Thyroid gland (tissue), 4 donors: ENCODE measurements at places on chromosomes 2 and 18. TPM values are rescaled to one million over a fixed set of nuclear protein-coding genes. Genes with fewer than 3 reads are reported as not detected.

The HOXD13 gene
- not detected for total RNA-seq

The LCT gene
- total RNA-seq: 0.24 TPM

The TOGARAM2 gene
- 0.40 TPM for total RNA-seq

The SERPINB13 gene
- total RNA-seq: not detected

The TXNDC2 gene
- total RNA-seq: not detected

The CCDC150 gene
- total RNA-seq: 1.6 TPM

The ANKRD62 gene
- total RNA-seq: not detected

The DSEL gene
- 8.2 TPM for total RNA-seq

The MC2R gene
- not detected for total RNA-seq

The GREB1L gene
- 28.9 TPM for total RNA-seq

The DSG1 gene
- not detected for total RNA-seq

The TMEM169 gene
- 3.1 TPM for total RNA-seq

The SPIRE1 gene
- total RNA-seq: 25.3 TPM

The CABLES1 gene
- 28.1 TPM for total RNA-seq

The CYB5A gene
- total RNA-seq: 95.3 TPM

The SERPINB12 gene
- total RNA-seq: not detected

The FSHR gene
- total RNA-seq: not detected

The RAX gene
- not detected for total RNA-seq

The IL18RAP gene
- 2.7 TPM for total RNA-seq

The CDCA7 gene
- 0.11 TPM for total RNA-seq

The ALLC gene
- total RNA-seq: not detected

The CHRNG gene
- not detected for total RNA-seq

The CLEC4F gene
- total RNA-seq: not detected

The UGT1A6 gene
- total RNA-seq: 3.7 TPM

The LYG2 gene
- not detected for total RNA-seq

The HOXD11 gene
- not detected for total RNA-seq

The SPR gene
- total RNA-seq: 83.0 TPM

The CFAP210 gene
- not detected for total RNA-seq

The C2orf78 gene
- not detected for total RNA-seq

The CDH7 gene
- not detected for total RNA-seq

The MARCHF4 gene
- total RNA-seq: not detected

The UNC80 gene
- 1.4 TPM for total RNA-seq

The ZAP70 gene
- total RNA-seq: 7.6 TPM

The TRAK2 gene
- total RNA-seq: 72.8 TPM

The PAIP2B gene
- total RNA-seq: 9.8 TPM

The CAPN10 gene
- 25.3 TPM for total RNA-seq

The CFAP65 gene
- total RNA-seq: not detected

The DRC1 gene
- total RNA-seq: not detected

The SH3BP4 gene
- total RNA-seq: 36.9 TPM

The TNFAIP6 gene
- total RNA-seq: 0.83 TPM
